Peyer's patch (tissue), 4 donors: ENCODE measurements at places on chromosomes 1 and 21.
A peak's percentile ranks its signal among the peaks of the same experiment; 100 is the strongest.

- no peak overlapping the region for H3K4me3 ChIP-seq
- H3K27ac ChIP-seq, result peak overlapping the region; percentile 34
- H3K4me1 ChIP-seq, result no peaks in the 10 kb centered on the region
- H3K27me3 ChIP-seq, result no peaks in the 10 kb centered on the region
These were observed 15.7 kb downstream of the FOXJ3 start for GRCh38 chr1:42319128-42319851.

DNA sequence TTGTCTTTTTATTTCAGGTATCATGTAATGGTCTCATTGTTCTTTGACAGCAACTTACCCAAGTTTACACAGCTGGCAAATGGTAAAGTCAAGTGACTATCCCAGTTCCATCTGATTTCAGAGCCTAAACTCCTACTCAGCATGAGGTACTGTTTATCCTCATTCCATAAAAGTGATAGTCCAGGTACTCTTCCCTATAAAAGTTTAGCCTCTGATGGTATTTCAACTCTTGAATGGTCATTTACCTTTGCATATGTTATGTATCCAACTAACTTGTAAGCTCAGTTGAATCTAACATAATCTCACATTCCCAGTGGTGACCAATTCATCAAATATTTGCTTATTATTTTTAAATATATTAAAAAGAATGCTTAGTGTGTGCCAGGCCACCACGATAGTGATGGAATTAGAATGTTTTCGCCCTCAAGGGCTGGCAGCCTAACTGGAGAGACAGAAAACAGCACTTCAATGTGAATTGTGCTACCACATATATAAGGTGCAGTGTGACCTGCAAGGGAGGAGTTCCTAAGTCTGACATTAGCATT, 307.1 kb downstream of the CTH start:
- no peaks in the 10 kb centered on the region for H3K36me3 ChIP-seq
- H3K27me3 ChIP-seq, result no peaks in the 10 kb centered on the region
- H3K4me3 ChIP-seq, result no peak overlapping the region
- no peak for DNase-seq
- no peaks in the 10 kb centered on the region for H3K4me1 ChIP-seq
- no peak overlapping the region for H3K27ac ChIP-seq

GRCh38 chr1:156693848-156694689, 11.3 kb downstream of the CRABP2 start:
- no peaks in the 10 kb centered on the region for H3K36me3 ChIP-seq
- peaks cover 18% of the 10 kb centered on the region for H3K4me1 ChIP-seq
- no peak overlapping the region for H3K4me3 ChIP-seq
- no peak for DNase-seq
- peaks cover 8% of the 10 kb centered on the region for H3K27me3 ChIP-seq

GRCh38 chr1:15370781-15371520, 38.7 kb upstream of the EFHD2 start:
- H3K4me1 ChIP-seq, result peaks cover 26% of the 10 kb centered on the region
- no peak for DNase-seq
- H3K4me3 ChIP-seq, result no peak overlapping the region
- H3K27ac ChIP-seq, result no peak overlapping the region

- no peaks in the 10 kb centered on the region for H3K4me1 ChIP-seq
- no peak for DNase-seq
- H3K36me3 ChIP-seq, result no peaks in the 10 kb centered on the region
- H3K27ac ChIP-seq, result no peak overlapping the region
- no peak overlapping the region for H3K4me3 ChIP-seq
These were observed 25.0 kb downstream of the RGS4 start for GRCh38 chr1:163094182-163094581.

GRCh38 chr1:36083635-36084496, at the start of gene TEKT2:
TSS of gene TEKT2 (plus strand) at chr1:36084094. CDS start at chr1:36084922, 828 bp downstream.
- no peaks in the 10 kb centered on the region for H3K4me1 ChIP-seq
- DNase-seq, result peak; percentile 15
- no peaks in the 10 kb centered on the region for H3K36me3 ChIP-seq
- no peaks in the 10 kb centered on the region for H3K27me3 ChIP-seq
- H3K4me3 ChIP-seq, result peak within 1 kb of the TSS; percentile 47

- no peaks in the 10 kb centered on the region for H3K27me3 ChIP-seq
- no peaks in the 10 kb centered on the region for H3K36me3 ChIP-seq
- no peak overlapping the region for H3K4me3 ChIP-seq
- H3K27ac ChIP-seq, result no peak overlapping the region
- DNase-seq, result no peak
- no peaks in the 10 kb centered on the region for H3K4me1 ChIP-seq
These were observed 124.1 kb downstream of the POU2F1 start for GRCh38 chr1:167344615-167345385.

GRCh38 chr21:38384675-38385426, 113.4 kb downstream of the ERG start:
- H3K4me3 ChIP-seq, result no peak overlapping the region
- H3K36me3 ChIP-seq, result no peaks in the 10 kb centered on the region
- no peak overlapping the region for H3K27ac ChIP-seq
- no peaks in the 10 kb centered on the region for H3K27me3 ChIP-seq
- DNase-seq, result no peak

- H3K4me1 ChIP-seq, result no peaks in the 10 kb centered on the region
- no peak overlapping the region for H3K27ac ChIP-seq
- H3K27me3 ChIP-seq, result no peaks in the 10 kb centered on the region
- H3K36me3 ChIP-seq, result no peaks in the 10 kb centered on the region
These were observed 66.9 kb downstream of the DISC1 start for GRCh38 chr1:231693361-231694074.

DNA sequence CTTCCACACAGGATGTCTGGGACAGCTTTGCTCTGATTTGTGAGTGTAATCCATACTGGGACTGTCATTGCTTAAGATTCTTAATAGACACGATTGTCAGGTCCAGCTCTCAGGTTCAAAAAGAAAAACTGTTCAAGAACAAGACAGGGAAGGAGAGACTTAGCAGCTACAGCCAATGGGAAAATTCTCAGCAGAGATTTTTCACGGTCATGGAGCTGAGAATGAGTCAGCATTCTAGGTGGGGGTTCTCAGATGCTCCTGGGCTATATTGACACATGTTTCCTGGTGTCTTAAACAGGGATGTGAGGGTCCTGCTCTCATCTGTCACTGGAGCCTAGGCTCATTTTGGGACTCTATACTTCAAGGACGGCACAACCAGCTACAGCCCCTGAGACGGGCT, 318.3 kb downstream of the RRAGC start:
- no peak overlapping the region for H3K27ac ChIP-seq
- DNase-seq, result no peak

DNA sequence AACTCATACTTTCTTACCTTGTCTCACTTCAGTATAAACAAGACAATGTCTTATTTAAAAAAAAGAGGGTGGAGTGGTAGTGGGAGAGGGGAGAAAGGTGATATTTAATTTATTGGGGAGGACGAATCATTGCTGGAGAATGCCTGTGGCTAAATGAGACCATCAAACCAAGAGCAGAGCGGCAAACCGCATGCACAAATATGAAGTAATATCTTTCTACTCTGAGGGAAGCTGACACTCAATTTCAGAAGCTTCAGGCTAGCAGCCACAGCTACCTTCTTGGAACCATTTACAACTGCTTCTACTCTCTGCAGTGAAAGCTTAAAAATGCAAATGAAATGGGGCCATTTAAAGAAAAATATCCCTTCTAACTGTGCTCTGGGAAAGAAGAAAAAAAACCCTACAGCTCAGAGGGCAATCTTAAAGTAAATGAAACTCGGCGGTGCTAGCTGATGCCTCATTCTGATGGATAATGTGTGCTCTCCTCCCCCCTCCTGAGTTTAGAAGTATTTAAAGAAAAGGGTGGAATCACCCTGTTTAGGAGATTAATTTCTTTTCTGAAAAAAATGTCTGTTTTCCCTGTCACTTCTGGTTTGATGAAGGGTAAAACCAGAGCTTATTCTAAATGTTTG, 178.2 kb upstream of the CAMK1G start:
- H3K36me3 ChIP-seq, result no peaks in the 10 kb centered on the region
- H3K4me3 ChIP-seq, result no peak overlapping the region
- no peak overlapping the region for H3K27ac ChIP-seq
- H3K4me1 ChIP-seq, result no peaks in the 10 kb centered on the region
- no peak for DNase-seq

DNA sequence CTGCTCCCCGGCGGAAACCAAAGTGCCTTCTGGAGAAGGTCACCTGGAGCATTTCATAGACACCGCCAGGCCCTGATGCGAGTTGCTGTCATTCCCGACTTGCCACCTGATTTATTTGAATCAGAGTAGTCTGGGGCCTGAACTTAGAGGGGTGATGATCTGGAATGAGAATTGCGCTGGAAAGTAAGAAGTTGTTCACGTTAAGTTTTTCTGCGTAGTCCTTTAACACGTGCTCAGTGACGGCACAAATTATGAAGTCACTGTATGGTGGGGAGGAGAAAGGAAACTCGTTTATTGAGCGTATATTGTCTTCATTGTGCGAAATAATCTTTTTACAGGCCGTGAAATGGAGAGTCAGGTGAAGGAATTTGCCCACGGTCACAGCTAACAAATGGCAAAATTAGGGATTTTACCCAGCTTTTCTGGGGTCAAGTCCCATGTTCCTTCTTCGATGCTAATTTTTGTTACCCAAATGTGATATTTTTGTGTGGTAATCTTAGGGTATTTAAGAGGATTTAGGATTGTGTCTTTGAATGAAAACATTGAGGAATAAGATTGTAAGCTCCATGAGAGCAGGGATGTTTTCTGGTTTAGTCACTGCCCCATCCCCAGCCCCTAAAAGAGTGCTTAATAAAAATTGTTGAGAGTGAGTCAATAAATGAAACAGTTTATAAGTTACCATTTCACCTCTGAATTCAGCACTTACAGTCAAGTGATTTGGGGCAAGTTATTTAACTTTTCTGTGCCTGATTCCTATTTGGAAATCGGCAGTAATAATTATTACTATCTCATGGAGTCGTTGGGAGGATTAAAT, 46.4 kb upstream of the NBL1 start:
- peak overlapping the region; percentile 84 for H3K4me3 ChIP-seq
- no peaks in the 10 kb centered on the region for H3K27me3 ChIP-seq
- H3K36me3 ChIP-seq, result no peaks in the 10 kb centered on the region
- peak overlapping the region; percentile 99 for H3K27ac ChIP-seq
- H3K4me1 ChIP-seq, result peaks cover 45% of the 10 kb centered on the region

GRCh38 chr1:119097380-119097779, 43.1 kb downstream of the WARS2 start:
- no peaks in the 10 kb centered on the region for H3K36me3 ChIP-seq
- DNase-seq, result no peak
- H3K4me3 ChIP-seq, result no peak overlapping the region
- H3K4me1 ChIP-seq, result no peaks in the 10 kb centered on the region
- no peak overlapping the region for H3K27ac ChIP-seq
- H3K27me3 ChIP-seq, result no peaks in the 10 kb centered on the region

- DNase-seq, result no peak
- H3K27ac ChIP-seq, result no peak overlapping the region
- H3K27me3 ChIP-seq, result no peaks in the 10 kb centered on the region
- no peaks in the 10 kb centered on the region for H3K36me3 ChIP-seq
- H3K4me1 ChIP-seq, result no peaks in the 10 kb centered on the region
- H3K4me3 ChIP-seq, result no peak overlapping the region
These were observed 310.0 kb upstream of the RUNX1 start for GRCh38 chr21:35359076-35359475.

GRCh38 chr1:110544753-110545152, 25.8 kb upstream of the KCNA10 start:
- no peak overlapping the region for H3K4me3 ChIP-seq
- H3K36me3 ChIP-seq, result no peaks in the 10 kb centered on the region
- H3K4me1 ChIP-seq, result no peaks in the 10 kb centered on the region

GRCh38 chr1:116126281-116126680, 15.1 kb downstream of the MAB21L3 start:
- H3K36me3 ChIP-seq, result no peaks in the 10 kb centered on the region
- no peak overlapping the region for H3K4me3 ChIP-seq
- no peak for DNase-seq
- H3K4me1 ChIP-seq, result no peaks in the 10 kb centered on the region

DNA sequence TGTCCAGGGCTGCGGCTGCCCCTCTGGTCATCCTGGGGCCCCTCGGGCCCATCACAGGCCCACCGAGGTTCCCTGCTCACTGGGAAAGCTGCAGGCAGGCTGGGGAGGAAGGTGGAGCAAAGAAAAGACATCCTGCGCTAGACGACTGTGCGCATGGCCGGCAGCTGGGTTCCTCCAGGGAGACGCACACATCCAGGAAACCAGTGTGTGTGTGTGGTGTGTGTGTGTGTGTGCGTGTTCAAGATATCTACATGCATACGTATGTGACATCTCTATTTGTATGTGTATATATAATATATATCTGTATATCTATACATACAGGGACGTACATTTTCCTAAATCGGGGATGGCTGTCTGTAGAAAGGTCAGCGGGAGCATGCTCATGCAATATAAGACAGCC, 63.7 kb downstream of the ACOT7 start:
- no peaks in the 10 kb centered on the region for H3K4me1 ChIP-seq
- no peaks in the 10 kb centered on the region for H3K27me3 ChIP-seq
- no peak for DNase-seq
- no peak overlapping the region for H3K27ac ChIP-seq

DNA sequence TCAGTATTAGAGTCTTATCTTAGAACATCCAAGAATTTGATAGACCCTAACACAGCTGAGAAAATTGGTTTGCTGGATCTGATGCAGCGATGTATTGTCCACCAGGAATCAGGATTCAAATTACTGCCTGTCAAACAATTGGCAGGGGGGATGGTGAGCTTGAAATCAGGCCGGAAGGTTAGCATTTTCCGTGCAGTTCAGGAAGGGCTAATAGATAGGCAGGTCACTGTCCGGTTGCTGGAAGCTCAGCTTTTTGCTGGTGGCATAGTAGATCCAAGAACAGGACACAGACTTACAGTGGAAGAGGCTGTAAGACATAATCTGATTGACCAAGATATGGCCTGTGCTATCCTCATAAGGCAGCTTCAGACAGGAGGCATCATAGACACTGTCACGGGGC, 127.2 kb downstream of the MACF1 start:
- no peak overlapping the region for H3K27ac ChIP-seq
- no peak for DNase-seq
- no peaks in the 10 kb centered on the region for H3K27me3 ChIP-seq
- H3K4me3 ChIP-seq, result no peak overlapping the region
- no peaks in the 10 kb centered on the region for H3K4me1 ChIP-seq

- H3K27ac ChIP-seq, result no peak overlapping the region
- no peak overlapping the region for H3K4me3 ChIP-seq
- H3K4me1 ChIP-seq, result peaks cover 4% of the 10 kb centered on the region
- no peaks in the 10 kb centered on the region for H3K27me3 ChIP-seq
These were observed 4.4 kb downstream of the KIF17 start for GRCh38 chr1:20713440-20713839.

DNA sequence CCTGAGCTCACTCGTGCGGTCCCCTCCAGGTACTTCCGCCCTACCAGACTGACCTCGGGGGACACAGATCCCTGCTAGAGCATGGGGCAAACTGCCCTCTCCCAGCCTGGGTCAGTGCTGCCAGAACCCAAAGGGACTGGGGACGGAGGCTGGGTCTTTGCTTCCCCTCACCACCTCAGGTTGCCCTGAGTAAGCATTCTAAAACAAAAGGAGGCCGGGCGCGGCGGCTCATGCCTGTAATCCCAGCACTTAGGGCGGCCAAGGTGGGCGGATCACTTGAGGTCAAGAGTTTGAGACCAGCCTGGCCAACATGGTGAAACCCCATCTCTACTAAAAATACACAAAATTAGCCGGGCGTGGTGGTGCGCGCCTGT, 108.4 kb downstream of the SPSB1 start:
- H3K27ac ChIP-seq, result no peak overlapping the region
- peaks cover 12% of the 10 kb centered on the region for H3K4me1 ChIP-seq
- H3K27me3 ChIP-seq, result no peaks in the 10 kb centered on the region
- no peak overlapping the region for H3K4me3 ChIP-seq
- no peaks in the 10 kb centered on the region for H3K36me3 ChIP-seq
